ENCODE measurements at places on chromosomes 11 and 22.

GRCh38 chr22:36373258-36373579, 14.5 kb downstream of the MYH9 start:
- DNase-seq = no peak

GRCh38 chr11:122123263-122123929, 7.4 kb upstream of the BLID start:
- no peak for DNase-seq

DNA sequence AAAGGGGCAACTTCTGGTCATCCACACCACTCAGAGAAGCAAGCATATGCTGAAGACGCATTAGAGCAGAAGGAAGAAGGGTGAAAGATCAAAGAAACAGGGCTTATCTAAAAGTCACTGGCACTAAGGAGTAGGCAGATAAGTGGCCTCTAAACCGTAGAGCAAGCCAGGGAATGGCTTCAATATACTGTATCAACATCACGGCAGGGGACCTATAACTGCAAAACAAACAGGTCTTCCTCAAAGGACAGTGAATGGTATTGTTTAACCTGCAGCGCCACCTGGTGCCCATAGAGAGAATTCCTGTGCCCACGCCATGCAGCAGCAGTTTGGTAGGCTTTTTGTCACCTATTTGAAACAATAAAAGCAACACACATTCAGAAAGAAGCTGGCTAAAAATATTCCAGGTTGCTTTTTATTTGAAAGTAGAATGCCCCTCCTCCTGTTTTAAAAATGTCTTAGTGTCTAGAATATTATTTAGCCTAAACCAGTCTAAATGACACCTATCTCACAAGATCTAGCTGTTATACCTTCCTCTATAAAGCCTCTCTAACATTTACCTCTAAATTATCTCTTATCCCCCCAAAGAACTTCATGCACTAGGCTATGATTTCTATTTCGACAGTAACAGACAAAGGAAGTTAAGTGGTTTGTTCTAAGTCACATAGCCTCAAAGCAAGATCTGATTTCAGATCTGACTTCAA, 21.8 kb downstream of the SNX19 start:
- peak; percentile 5 for DNase-seq

GRCh38 chr11:95154514-95154913, 64.9 kb downstream of the ENDOD1 start:
- no peak for DNase-seq

DNA sequence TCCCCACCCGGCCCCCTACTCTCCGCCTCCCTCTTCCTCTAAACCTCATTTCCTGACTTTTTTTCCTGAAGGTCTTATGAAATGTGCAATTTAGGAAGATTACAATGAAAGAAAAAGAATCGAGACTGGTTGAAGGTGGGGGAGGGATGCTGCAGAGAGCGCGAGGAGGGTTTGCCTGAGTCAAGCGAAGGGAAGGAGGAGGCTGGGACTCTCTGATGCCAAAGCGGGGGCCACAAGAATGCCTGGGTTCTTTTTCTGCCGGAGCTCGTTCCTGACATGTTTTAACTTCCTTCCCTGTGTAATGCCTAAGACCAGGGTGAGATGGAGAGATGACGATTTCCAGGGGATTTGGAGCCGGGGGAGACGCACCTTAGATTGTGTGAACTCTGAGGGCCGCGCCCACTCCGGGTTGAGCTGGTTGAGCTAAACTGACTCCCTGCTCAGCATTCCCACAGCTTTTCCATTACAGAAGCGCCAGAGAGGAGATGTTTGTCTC, 270.5 kb upstream of the SORL1-AS1 start:
- no peak for DNase-seq

DNA sequence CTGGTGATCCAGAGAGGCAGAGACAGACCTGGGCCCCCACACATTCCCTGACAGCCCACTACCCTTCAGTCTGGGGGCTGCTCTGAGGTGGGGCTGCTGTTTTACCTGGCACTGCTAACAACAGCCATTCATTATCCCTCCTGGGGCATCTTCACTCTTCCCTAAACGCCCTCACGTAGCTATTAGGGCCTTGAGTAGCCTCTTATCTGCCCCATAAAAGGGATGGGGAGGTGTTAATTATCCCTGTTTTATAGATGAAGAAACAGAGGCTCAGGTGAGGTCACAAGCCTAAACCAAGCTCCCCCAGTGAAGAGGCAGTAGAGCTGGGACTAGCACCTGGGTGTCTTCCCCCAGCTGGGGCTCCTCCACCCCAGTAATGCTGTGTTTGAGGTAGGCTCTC, 79.5 kb downstream of the KIAA1671 start:
- no peak for DNase-seq

- DNase-seq = no peak
Observed at GRCh38 chr11:57980201-57980600, 43.5 kb upstream of the OR9Q1 start.

- no peak for DNase-seq
Observed at GRCh38 chr11:117410861-117411710, 83.4 kb downstream of the CEP164 start.

- no peak for DNase-seq
Observed at GRCh38 chr11:114187173-114187572, 109.0 kb upstream of the NNMT start.

- no peak for DNase-seq
Observed at GRCh38 chr11:8307601-8308000, 43.9 kb upstream of the LMO1 start.

- peak; percentile 37 for DNase-seq
Observed at GRCh38 chr11:13119941-13120520, 110.9 kb downstream of the RASSF10 start.

- no peak for DNase-seq
Observed at GRCh38 chr22:32335471-32335870, 22.2 kb upstream of the RFPL3 start.

GRCh38 chr11:61158691-61159381, 2.4 kb downstream of the VPS37C start:
- DNase-seq = no peak

DNA sequence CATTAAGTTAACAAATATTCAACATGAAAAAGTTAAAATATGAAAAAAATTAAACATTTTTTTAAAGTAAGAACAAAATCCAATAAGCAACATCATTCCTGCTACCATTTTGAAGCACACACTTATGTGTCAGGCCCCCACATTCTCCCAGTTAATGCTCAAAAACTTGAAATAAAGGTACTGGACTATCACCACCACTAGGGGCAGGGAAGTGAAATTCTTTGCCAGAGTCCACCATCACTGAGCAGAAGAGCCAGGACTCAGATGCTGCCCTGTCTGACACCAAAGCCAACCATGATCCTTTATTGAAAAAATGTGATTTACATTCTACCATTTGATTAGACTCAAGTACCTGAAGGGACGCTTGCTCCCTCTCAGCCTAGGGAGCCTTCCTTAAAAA, 39.1 kb downstream of the PITPNB start:
- no peak for DNase-seq

DNA sequence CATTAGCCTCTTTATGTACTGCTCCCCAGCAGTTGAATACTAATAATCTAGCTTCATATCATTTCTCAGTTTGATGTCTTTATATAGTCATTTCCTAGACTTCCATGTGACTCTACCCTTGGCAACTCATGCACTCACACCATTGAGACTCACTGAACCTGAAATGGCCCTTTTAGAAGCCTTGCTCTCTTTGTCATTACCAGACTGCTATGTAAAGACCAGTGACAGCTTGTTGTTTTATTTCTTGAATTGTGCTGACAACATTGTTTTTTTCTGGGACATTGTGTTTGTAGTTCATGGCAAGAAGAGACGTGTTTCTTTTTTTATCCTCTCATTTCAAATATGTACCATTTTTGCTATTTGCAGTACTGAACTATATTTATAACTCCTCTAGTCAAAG, 256.5 kb downstream of the CNTN5 start:
- no peak for DNase-seq

DNA sequence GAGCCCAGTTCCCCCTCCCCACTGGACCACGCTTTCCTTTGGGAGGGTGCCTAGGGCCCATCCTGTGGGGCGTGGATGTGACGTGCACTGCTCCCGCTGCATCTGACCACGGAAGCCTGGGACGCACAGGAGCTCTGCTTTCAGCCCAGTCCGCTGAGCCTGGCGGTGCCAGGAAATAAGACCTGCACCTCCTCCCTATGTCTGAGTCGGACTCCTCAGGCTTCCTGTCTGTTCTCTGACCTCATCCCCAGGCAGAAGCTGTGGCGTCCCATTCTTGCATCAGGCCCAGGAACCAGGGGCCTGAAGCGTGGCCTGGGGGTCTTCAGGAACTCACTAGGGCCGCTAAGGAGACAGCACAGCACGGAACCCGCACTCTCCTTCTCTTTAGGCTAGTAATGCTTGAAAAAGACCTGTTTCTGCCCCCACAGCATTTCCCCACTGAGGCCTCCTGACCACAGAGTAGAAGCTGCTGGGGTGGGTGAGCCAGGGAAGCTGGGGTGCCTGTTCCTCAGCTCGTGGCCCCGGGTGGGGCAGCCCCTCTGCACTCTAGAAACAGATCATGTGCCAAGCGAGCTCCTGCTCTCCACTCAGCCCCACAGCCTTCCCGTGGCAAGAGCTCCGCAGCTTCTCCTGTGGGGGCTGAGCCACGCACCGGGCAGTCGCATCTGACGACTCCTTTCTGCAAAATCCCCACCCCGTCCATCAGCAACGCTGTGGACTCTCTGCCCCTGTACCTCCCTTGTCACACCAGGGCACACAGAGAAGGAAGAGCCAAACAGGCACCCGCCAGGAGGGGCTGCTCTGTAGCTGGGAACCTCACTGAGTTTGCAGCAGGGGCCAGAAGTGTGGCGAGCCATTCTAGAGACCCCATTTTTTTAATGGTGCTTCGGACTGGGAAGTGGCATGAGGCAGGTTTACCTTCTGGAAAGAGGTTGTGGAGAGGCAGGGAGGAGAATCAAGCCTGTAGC, 22.6 kb downstream of the MOV10L1 start:
- no peak for DNase-seq

DNA sequence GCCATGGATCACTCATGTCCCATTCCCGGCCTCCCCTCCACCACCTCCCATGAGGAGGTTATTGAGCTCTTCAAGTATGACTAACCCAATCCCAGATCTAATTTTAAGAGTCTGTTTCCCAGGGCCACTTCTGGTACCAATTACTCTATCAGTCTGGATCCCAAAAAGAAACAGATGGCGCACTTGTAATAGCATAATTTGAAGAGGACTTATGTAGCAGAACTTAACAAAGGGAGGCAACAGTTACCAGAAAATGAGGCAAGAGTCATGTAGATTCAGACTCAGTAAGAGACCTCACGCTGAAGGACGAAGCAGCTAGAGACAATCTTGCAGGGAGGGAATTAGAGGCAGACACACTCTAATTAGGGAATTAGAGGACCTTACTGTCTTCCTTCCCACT, 46.9 kb downstream of the DDX6 start:
- no peak for DNase-seq

DNA sequence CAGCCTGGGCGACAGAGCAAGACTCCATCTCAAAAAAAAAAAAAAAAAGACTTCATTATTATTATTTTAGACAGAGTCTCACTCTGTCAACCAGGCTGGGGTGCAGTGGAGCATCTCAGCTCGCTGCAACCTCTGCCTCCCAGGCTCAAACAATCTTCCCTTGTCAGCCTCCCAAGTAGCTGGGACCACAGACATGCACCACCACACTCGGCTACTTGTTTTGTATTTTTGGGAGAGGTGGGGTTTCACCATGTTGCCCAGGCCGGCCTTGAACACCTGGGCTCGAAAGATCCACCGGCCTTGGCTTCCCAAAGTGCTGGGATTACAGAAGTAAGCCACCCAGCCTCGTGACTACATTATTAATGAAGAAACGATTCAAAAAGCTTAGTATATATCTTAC, 5.3 kb upstream of the TYMP start:
- DNase-seq = no peak

DNA sequence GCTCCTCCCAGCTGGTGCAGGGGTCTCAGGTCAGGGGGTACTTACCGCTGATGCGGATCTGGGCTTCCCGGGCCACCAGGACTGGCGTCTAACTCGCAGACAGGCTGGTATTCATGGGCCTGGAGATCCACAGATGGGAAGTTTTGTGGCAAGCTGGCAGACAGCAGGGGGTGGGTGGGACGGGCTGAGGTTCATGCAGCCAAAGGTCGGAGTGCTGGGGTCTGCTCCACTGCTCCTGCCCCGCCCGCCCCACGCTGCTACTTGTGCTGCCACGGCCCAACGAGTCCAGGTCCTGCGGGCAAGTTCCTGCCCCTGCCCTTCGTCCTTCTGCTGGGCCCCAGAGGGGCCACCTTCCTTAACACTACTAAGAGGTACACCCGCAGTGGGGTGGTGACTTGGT, 3.1 kb downstream of the ACY3 start:
- no peak for DNase-seq

DNA sequence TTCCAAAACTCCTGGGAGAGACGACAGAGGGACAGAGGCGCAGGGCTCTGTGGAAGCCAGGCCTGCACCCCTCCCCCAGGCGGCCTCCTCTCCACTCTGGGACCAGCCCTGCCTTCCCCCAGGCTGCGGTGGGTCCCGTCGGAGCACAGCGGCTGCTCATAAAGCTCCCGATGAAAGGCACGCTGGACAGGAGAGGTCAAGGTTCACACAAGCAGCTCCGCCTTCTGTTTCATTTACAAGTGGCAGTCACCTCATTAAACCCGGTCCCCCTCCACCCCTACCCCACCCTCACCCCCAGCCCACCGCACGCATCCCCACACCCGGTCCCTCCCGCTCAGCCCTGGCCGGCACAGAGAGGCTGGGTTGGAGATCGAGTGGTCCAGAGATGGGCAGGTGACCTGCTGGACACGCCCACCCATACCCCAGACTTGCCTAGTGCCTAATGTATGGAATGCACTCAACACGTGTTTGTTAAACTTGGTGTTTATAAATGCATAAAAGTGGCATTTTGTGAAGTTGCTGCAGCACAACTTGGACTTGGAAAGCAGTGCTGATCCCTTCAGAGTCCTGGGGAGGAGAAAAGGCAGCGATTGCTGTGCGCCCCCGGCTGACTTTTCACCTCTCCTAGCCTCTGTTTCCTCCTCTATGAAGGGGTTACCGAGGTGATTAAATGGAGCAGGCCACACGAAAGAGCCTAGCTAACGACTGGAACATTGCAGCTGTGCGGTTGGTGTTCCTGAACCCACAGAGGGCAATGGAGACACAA, 26.0 kb downstream of the RPUSD4 start:
- no peak for DNase-seq

DNA sequence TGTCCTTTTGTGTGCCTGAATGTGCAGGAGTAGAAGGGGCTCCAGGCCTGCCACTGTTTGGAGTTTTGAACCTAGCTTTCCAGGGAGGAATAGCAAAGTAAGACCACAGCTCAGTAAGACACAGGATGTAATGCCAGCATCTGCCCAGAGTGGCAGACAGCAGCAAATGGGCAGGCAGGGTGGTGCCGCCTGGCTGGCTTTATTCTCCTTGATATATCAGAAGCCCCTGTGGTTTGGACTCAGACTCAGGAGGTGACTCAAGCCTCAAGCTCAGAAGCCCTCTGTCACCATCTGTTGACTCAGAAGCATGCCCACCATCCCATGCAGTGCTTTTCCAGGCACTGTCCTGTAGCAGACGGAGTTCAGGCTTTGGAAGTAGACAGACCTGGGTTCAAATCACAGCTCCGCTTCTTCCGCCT, 72.7 kb upstream of the TTC12 start:
- DNase-seq = no peak

GRCh38 chr22:31828739-31829138, 74.9 kb downstream of the DEPDC5 start:
- no peak for DNase-seq

GRCh38 chr11:117488996-117489952, 161.6 kb downstream of the CEP164 start:
- DNase-seq = no peak

- no peak for DNase-seq
Observed at GRCh38 chr11:117188620-117189081, 10.1 kb downstream of the SIDT2 start.
